ENCODE measurements at places on chromosomes 7 and 10.

GRCh38 chr10:12077580-12078180, 8.9 kb downstream of the DHTKD1 start:
- DNase-seq, result no peak

GRCh38 chr7:85972504-85973141, 671.1 kb upstream of the GRM3 start:
- DNase-seq, result no peak

DNA sequence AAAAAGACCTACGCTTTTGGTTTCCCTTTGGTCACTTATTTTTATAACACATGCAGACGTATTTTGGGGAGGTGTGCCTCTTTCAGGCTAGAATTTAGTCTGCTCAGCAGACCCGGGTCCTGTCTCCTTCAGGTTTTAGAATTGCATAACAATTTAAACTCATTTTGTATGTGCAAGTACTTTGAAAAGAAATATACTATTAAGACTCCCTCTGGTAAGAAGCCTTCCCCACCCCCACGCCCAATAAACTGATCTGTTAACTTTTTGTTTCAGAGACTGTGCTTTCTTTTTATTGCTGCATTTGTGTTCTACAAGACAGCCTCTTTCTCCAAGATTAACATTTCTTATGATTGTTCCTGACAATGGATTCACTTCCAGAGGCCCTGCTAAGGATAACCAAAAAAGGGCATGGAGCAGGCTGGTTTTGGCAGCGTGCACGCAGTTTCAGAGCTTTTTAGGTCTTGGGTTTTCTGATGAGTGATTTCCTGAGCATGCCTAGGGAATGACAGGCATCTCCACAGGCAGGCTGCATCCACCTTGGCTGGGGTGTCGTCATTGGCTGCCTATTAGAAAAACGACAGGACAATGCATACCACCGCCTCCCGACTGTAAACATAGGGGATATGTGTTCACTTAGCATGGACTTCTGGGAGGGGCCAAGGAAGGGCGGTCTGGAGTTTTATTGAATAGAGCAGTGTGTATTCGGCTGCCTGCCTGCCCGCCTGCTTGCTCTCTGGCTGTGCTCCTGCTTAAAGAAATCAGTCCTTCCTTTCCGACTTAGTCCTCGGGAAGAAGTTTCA, at the start of gene CALD1:
Gene CALD1, plus strand, starts transcription at position 694 of the 800 bp plus-strand sequence. CDS start 88,100 bp downstream, outside the sequence.
- peak; percentile 91 for DNase-seq

- no peak for DNase-seq
Observed at GRCh38 chr10:22693371-22693784, 21.0 kb downstream of the PIP4K2A start.

DNA sequence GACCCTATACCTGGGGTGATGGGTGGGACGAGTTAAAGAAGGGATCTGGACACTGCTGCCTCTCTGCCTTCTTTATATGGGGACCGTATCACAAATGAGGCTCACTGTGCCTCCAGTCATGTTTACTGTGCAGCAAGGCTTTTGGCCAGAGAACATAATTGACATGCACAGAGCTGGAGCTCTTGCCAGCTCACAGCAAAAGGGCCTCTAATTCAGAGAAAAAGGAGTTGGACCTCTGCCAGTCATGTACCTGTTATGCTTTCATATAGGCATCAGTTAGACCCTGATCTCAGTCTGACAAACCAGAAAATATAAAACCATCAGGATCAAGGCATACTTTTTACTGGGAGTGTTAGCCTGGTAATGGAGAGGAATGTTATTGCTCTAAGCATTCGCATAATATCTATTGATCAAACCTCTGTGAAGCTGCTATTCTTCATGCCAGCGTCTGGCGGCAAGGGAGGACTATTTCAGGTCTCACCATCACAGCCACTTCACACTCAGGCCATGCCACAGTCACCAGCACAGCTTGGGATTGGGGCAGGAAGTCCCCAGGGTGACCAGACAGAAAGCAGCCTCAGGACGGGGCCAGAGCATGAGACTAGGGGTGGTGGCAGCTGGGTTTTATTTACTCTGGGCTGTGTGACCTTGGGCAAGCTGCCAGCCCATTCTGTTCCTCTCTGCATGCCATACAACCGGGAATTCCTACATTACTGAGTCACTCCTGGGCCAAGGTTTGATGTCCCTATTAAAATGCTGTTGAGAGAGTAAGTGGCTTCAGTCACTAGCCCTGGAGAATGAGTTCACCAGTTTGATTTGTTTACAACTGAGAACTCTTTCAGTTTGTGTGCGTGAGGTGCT, 90.1 kb downstream of the NPSR1 start:
- DNase-seq, result peak; percentile 40

DNA sequence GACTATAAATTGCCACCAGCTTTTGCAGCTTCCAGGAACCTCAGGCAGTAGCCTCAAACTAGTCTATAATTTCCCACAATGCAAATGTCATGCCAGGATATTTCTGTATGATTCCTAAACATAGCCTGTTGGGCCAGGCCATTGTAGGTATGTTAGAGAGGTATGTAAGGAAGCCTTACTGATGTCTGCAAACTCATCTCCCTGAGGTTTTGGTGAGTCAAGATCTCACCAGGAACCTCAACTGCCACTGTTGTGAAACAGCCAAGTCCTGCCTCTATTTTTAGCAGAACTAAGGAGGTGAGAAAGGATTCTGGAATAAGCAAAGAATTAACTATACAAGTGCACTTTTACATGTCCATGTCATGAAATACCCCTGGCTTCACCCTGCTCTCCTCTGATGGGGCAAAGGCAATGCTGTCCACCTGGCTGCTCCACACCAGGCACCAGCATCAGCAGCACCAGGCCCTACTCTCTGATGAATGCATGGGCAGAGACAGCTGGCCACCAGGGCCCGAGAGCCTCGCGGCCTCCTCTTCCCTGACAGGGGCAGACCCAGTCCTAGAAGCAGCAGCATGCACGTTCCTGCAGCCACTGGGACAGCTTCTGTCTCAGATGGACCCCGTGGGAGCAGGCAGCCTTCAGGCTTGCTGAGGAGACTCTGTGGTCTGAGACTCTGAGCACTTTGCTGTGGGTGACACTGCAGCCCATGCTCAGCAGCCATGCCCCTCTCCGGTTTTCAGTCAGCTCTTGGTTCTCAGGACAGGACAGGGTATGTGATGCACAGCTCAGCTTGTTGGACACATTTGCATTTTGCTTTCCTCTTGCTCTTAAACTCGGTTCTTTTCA, 147.3 kb downstream of the ZMYND11 start:
- DNase-seq, result no peak

GRCh38 chr10:35668865-35669650, 27.0 kb upstream of the FZD8 start:
- no peak for DNase-seq

DNA sequence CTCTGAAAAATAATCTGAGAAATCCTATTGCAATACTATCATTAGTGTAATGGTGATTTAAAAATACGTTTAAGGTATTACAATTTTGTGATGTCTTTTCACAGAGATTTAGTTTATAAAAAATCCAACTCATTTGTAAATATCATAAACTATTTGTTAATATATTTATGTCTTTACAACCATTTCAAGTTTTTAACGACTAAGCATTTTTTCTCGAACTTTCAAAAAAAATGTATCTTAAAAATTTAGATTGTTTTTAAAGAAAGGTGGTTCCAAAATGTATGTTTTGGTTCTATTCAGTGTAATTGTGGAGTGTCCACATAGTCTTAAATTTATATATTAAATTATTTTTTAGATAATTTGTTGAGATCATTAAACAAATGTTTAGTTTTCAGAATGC, 134.2 kb upstream of the TEX47 start:
- no peak for DNase-seq

DNA sequence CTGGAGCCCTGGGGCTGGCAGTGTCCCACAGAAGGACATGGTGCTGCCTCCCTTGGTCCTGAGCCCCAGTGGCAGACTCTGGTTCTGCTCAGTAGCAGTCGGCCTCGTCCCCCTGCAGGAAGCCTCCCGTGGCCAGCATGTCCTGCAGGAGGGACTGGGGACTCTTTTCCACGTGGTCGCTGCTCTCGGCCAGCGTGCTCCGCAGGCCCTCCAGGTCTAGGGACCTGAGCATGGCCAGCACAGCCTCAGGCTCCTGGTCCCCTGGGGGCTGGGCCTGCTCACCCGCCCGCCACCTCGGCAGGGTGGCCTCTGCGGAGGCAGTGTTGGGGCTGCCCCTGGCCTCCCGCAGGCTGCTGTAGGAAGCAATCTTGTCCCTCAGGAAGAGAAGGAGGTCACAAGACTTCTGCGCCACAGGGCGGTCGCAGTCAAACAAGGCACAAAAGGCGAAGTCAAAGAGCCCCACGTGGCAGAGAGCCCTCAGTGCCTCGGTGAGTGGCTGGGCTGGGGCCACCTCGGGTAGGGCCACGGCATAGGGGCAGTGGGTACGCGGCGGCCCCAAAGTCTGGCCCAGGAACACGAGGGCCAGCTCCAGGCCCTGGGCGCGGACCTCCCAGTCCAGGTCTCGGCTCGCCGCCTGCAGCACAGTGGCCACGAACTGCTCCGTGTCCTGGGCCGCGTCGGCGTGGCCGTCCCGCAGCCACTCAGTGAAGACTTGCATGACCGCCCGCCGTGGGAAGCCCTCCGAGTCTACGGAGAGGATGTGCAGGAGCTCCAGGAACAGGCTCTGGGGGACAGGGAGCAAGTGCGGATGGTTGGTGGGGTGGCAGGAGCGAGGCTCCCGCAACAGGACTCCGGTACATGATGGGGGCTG, 17.1 kb downstream of the BRAT1 start:
- DNase-seq, result peak; percentile 12

- no peak for DNase-seq
Observed at GRCh38 chr7:35792873-35793489, 7.9 kb upstream of the SEPTIN7 start.

DNA sequence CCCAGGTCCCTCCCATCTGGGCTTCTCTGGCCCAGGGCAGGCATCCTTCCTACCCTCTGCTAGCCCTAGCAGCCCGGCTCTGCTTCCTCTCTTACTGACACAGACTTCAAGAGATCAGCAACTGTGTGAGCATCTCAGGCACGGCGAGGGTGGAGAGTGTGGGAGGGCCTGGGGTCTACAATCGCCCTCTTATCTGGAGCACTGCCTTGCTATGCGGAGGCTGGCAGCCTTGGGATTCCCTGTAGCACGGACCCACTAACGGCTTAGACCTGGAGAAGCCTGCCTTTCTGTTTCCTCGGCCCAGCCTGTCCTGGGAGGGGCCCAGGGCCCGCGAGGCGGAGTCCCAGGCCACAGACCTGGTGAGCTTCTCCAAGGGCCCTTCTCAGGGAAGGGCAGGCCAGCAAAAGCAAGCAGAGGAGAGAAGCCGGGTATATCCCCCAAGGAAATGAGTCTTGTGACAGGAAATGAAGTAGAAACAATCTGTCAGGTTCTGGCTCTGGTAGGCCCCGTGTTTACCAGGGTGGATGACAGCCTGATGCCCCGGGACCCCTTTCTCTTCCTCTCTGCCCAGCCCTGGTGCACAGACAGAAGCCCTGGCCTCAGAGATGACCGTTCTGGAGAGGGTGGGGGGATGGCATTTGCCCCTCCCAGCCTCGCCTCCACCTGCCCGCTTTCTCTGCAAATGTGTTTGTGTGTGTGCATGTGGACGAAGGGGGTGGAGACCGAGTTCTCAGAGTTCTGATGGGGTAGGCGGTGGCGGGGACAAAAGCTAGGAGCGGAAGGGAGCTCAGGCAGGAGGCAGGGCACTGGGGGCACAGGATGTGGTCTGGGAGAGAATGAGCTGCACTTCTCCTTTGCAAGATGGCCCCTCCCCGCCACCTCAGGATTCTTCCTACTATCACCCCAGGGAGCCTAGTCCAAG, 2.5 kb downstream of the LRCH4 start:
- DNase-seq, result peak; percentile 37

DNA sequence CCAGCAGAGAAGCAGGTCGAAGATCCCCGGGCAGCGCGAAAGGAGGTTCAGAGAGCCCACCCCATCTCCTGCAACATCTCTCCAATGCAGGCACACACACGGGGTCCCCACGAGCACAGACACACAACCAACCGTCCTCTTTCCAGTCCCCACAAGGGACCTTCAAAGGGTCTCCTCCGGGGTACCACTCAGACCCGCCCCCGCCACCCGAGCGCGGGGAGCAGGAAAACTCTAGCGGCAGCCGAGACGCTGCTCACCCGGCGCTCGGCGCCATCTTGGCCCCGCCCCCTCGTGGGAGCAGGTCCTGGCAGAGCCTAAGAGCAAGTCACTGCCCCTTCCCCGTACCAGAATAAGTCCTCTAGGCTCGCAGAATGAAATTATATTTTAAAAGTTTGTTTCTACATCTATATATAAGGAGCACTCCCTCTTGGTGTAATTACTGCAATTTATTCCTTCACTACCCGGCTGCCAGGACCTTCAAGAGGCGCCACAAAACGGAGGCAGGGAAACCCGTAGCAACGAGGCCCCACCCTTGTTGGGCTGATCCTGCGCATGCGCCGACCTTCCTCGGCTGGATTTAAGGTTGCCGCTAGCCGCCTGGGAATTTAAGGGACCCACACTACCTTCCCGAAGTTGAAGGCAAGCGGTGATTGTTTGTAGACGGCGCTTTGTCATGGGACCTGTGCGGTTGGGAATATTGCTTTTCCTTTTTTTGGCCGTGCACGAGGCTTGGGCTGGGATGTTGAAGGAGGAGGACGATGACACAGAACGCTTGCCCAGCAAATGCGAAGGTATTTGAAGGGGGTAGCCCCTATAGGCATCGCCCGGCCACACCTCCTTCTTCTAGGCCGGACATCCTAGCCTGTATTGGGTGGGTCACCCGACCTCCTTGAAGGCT, at the start of the genes CNPY4 and TAF6:
Gene CNPY4, plus strand, starts transcription at position 563 of the 898 bp plus-strand sequence. Its CDS starts 111 bp downstream, at position 674.
Gene TAF6, minus strand, starts transcription at position 287 of the 898 bp plus-strand sequence. CDS start 5,149 bp downstream, outside the sequence.
- DNase-seq, result peak; percentile 97

DNA sequence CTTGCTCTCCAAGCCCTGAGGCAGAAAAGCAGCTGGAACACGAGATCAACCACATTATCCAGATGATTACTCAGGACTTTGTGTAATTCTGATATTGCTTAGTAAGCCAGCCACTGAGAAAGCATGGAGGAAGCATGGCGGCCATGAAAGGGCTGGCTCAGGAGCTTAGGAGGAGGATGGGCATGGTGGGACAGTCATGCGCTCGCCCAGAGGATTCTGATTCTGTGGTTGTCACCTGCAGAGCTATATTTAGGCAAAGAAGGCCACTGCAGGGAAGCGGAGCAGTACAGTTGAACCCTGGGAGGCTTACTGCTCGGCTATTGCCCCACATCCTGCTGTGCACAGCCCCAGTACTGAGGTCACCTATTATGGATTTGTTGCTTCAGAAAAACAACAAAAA, 128.8 kb upstream of the DNAJB12 start:
- DNase-seq, result no peak

DNA sequence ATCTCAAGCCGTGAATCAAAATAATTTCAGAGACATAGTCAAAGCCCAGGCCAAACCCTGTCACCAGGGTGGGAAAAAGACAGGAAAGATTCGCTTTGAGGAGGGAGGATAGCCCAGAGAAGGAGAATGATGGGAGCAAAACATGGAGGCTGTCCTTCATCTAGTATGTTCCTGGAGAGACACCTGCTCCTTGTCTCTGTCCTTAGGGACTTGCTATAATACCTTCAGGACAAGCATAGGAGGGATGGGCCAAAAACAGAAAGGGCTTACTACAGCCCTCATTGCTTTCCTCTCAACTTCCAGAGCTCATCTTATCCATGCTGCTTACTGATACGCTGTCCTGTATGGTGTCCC, 593.7 kb downstream of the LRMDA start:
- no peak for DNase-seq

- no peak for DNase-seq
Observed at GRCh38 chr7:112286250-112287086, 80.0 kb downstream of the ZNF277 start.
